ENCODE measurements at places on chromosomes 1 and 21. TPM values are rescaled to one million over a fixed set of nuclear protein-coding genes. Genes with fewer than 3 reads are reported as not detected.

DNA sequence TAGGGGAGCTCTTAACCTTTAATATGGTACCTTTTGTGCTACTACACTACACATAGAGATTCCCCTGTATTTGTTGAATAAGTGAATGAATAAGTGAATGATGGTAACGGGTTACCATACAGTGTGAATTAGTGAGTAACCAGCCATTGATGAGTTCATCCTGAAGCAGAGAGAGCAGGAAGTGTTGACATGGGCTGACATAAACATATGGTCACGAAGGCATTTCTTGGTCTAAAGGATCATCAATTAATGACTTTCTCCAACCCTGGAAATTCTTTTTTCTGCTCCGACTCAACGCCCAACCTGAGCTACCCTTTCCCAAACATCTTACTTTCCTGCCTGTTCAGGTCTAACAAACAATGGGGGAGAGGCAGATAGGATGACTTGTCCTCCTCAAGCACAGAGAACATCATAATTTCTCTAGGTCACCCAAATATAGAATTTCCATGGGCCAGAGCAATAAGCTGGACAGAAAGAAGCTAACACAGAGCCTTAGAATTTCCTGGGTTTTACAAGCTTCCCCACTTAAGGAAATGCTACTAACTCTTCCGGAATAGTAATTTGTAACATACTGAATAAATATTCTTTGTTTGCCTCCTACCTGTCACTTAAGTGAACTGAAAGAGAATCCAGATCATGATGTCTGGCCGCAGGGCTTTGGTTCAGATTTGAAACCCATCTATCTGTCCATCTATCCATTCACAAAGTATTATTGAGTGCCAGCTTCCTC lies 114.7 kb upstream of the NGF start:
- no peak for DNase-seq

DNA sequence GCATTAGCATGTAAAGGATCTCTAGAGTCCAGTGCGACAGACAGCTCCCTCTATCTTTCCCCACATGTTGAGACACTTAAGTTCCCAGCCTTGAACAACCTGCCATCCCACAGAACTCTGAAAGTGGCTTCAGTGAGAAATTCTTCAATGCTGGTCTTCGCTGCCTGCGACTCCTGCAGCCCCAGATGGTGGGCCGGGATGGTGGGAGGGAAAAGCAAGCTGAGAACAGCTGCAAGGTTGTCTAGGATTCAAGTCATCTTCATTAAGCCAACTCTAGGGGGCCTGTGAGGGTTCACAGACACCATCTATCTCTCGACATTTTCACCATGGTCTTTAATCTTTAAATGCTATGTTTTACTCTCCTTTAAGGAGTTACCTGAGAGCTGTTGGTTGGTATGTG lies 185.5 kb upstream of the C1orf174 start:
- no peak for DNase-seq

Gene LCE1E
- not detected for total RNA-seq

Gene KANK4
- not detected for total RNA-seq

Gene AK5
- total RNA-seq, result not detected

Gene RGSL1
- total RNA-seq, result not detected

Measured in activated CD8-positive, alpha-beta memory T cell treated with anti-CD3 and anti-CD28 coated beads, Interleukin-2, amount 10 ng/mL, durations not matched to agents 7 days and 5 days (primary cell).